ENCODE measurements at places on chromosomes 4 and X.

DNA sequence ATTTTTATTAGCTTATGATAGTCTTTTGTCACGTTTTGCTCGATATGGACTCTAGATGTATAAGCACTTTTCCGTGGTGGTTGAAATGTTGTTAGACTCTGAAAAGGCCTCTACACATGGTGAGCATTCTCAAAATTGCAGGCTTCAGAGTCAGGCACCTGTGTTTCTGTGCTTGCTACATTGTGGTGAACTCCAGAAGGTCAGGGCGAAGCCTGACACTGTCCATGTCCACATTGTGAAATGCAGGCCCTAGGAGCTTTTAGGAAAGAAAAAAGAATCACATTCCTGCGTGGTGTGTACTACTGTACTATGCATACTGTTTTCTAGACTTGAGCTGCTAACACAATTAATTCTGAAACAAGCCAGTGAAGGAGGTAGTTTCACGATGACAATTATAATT lies 86.3 kb downstream of the HS3ST1 start:
- DNase-seq, result no peak

GRCh38 chr4:24794051-24794450 lies 1.3 kb upstream of the SOD3 start:
- no peak for DNase-seq

DNA sequence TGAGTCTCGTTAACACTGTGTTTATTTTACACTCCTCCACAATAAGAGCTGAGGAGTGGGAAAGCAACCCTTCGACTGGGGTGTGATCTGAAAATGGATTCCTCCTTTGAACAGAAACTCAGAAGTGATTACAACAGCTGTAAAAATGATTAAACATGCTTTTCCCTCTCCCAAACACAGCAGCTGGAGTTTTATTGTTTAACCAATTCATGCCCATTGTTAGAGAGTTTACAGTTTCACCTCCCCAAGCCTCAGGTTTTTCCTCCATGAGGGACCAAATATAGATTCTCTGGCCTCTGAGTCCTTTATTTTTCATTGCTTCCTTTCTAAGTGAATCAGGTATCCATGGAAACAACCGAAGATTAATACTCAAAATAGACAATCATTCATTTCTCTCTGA lies 263.0 kb upstream of the TAPT1 start:
- no peak for DNase-seq

- DNase-seq, result no peak
Measured at GRCh38 chr4:41154814-41155177, 59.5 kb downstream of the APBB2 start.

DNA sequence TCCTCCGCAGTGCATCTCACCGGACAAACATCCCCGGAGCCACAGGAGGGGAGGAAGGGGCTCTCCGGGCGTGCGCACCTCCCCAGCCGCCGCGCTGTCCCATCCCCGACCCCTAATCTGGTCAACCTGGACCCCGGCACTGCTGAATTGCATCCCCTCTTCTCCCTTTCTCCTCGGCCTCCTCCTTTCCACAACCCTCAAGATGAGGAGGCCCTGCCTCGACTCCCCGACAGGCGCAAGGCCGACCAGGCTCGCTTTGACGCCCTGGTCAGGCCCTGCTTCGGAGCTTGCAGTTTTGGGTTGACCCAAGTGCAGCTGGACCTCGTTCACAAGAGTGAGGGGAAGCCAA lies 2.3 kb downstream of the PDGFRA start:
- DNase-seq, result no peak

GRCh38 chrX:1658071-1658491 lies 43.2 kb downstream of the ASMT start:
- no peak for DNase-seq

DNA sequence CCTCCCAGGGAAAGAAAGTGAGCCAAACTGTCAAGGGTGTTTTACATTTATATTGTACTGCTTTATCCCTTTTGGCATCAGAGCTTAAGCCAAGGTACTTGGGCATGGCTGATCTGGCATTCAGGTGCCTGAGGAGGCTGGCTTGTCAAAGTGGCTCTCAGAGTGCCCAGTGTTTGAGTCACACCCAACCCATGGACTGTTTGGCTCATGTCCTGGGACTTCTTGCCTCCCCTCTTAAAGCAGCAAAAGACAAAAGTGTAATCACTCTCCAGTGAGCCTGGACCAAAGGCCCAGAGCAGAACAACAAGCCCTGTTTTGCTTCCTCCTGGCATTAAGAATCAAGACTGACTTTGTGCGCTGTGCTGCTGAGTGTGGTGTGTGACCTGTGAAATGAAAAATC lies 311.7 kb upstream of the TAPT1 start:
- no peak for DNase-seq

- peak; percentile 36 for DNase-seq
Measured at GRCh38 chrX:69285881-69286564, 120.8 kb upstream of the PJA1 start.

GRCh38 chr4:182808673-182809416 lies 108.3 kb downstream of the DCTD start:
- DNase-seq, result no peak

- DNase-seq, result no peak
Measured at GRCh38 chr4:119731146-119731742, 102.6 kb upstream of the PDE5A start.

- no peak for DNase-seq
Measured at GRCh38 chr4:11743976-11744375, 315.3 kb upstream of the HS3ST1 start.

DNA sequence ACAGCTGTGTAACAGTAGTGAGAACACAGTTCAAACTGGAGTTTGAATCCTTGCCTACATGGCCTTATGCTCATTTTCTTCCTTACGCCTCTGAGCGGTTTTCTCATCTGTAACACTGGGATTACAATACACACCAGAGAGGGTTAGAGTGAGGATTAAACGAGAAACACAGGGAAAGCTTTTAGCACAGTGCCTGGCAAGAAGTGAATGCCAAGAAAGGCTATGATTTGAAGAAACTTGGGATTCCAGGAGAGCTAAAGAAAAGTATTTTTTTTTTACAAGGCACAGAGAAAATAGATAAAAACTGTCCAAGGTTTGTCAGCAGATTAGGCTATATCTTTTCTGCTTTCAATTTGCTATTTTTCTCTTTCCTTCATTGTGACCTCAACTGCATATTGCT lies 246.4 kb downstream of the FBXW7 start:
- no peak for DNase-seq
